Stimulated activated CD8-positive, alpha-beta memory T cell treated with anti-CD3 and anti-CD28 coated beads, Interleukin-7, amount 100 ng/mL, for 1 hour (primary cell): ENCODE measurements at places on chromosomes 3 and 15.

DNA sequence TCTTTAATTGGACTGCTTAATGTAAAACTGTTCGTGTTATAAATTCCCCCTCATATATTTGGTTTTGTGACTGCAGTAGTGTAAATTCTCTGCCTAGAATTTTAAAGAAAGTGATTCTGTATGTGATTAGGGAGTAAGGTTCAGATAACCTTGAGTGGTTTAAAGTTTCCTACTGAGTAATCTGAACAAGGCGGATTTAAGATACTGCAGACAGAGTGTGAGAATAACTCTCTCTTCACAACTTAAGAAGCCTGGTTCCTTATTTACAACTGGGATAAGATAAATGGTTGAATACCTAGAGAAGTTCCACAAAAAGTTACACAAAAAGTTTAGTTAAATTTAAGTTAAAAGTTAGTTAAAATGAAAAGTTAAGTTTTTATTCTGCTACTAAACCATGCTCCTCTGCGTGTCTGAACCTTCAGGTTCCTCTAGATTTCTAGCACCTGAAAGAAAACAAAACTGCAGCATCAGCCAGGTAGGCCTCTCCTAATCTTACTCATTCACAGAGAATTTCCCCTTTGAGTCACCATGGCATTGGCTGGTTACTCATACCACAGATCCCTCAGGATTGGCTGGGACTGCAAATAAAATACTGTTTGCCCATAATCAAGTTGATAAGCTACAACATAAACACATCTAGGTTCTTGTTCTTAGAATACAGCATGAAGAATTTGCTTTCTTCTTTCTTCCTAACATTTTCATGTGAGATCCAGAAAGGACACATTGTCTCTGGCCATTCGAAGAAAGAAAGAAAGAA lies at the start of gene ARL14:
TSS of gene ARL14 (plus strand) at position 614 of the 757 bp plus-strand sequence. CDS start 187 bp downstream, outside the sequence.
- no peak for DNase-seq

DNA sequence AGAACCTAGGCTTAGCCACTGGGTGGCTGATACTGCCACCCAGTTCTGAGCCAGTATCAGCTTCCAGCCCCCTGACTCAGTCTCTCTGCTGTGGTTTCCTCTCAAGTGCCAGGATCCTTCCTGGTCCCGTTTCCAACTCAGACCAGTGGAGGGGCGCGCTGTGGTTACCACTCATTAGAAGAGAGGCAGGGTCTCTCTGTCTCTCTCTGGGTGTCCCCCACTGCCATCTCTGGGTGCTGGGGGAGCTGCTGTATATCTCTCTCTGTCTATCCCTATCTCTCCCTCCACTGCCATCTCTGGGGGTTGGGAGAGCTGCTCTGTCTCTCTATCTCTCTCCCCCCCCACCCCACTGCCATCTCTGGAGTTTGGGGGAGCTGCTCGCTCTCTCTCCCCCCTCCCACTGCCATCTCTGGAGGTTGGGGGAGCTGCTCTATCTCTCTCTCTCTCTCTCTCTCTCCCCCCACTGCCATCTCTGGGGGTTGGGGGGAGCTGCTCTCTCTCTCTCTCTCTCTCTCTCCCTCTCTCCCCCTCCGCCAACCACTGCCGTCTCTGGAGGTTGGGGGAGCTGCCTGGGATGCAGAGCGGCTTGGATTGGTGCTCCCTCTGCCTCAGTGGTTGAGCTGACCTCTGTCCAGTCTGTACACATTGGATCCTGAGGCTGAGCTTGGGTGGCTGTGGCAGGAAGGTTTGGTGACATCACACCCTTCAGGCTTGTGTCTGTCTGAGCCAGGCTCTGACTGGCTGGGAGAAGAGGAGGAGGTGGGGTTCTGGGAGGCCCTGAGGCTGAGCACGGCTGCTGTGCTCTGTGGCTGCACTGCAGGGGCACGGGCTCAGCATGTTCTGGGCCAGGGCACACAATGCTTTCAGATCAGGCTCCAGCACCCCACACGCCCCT lies 98.9 kb downstream of the APBA2 start:
- no peak for DNase-seq

DNA sequence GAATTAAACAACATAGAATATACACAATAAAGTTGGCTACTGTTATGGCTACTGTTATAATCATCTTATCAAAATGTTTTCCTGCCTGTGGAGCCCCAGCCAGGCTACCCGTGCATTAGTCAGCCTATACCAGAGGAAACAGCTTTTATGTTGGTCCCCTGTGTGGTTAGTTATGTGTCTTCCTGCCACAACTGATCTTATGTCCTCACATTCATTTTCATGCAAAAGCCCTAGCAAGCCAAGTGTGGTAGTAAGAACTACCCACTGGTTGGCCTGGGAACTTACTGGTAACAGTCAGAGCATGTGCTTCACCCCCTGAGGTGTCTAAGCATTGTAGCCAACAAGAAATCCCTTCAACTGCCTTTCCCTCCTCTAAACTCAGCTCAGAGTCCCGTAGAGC lies 21.8 kb downstream of the MGLL start:
- no peak for DNase-seq

GRCh38 chr3:196218155-196218712 lies 1.9 kb downstream of the SLC51A start:
- DNase-seq, result no peak

DNA sequence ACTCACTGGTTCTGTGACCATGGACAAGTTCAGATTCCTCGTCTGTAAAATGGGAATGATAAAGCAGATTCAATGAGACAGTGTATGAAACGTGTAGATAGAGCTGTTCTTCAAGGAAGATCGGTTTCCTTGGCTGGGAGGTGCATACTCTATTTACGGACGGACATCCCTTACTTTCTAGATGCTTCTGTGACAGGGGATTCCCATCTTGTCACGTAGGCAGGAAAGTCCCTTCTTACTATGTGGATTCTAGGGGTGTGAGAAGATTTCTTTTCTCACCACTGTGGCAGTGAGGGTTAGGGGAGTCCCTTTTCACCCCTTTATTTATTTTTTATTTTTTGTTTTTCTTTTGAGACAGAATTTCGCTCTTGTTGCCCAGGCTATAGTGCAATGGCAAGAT lies 180.9 kb upstream of the TBL1XR1 start:
- DNase-seq, result no peak

- DNase-seq, result no peak
Measured at GRCh38 chr3:55725681-55726500, 238.8 kb upstream of the WNT5A start.

DNA sequence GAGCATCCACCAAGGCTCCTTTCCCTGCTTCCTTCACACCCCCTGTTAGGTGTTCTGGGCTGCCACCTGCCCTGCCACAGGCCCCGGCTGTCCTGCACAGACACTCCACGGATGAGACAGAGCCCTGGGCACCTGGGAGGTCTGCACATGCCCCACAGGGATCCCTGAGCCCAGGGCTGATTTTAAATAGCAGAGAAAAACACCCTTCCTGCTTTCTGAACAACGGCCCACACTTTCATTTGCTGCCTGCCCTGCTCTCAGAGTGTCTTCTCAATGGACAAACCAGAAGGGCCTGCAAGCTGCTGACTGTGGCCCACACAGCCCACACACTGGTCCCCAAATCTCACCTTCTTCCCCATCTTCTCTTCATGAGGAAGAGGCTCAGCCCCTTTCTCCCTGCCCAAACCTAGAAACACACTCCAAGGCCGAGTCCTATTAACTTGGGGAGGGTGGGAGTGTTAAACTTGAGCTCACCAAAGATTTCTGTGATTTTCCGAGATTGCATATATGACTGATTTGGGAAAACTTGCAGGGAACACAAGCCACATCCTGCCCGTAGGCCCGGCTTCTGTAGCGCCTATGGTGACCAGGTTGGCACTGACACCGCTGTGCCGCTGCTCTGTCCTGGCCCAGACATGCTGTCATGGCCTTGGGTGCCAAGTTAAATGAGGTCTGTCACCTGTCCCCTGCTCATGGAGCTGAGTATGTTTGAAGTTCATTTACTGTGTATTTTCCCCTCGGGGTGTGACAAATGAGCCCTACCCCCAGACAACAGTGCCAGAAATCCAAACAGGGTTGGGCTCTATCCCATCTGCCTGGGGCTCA lies 47.2 kb upstream of the KLF13 start:
- no peak for DNase-seq

DNA sequence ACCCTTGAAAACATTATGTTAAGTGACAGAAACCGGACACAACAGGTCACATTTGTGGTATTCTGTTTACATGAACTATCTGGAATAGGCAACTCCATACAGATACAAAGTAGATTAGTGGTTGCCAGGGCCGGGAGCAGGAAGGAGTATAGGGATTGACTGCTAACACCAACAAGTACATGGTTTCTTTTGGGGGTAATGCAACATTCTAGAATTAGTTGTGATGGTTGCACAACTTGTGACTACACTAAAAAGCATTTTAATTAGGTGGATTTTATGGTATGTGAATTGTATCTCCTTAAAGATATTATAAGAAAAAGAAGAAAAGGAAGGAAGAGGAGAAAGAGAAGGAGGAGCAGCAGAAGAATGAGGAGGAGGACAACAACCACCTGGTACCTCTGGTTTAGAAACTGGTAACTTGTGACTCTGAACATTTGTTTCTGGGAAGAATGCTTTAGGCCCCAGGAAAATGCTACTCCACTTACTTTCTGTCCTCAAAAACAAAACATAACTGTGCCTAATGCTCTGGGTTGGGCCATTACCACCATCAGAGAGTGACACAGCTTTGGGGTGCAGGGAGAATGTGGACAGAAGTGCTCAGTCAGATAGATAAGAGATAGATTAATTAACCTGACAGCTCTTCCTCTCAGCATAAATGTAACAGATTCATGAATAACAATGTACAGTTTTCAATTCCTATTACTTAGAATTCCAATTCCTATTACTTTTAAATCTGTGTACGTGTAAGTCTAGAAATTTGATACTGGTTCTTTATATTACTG lies 20.3 kb downstream of the SETMAR start:
- no peak for DNase-seq

- no peak for DNase-seq
Measured at GRCh38 chr15:83565553-83566159, 88.3 kb upstream of the ADAMTSL3 start.

GRCh38 chr15:61715082-61715481 lies 345.2 kb downstream of the VPS13C start:
- DNase-seq, result no peak

GRCh38 chr3:133831966-133832801 lies 26.6 kb downstream of the SRPRB start:
- no peak for DNase-seq

DNA sequence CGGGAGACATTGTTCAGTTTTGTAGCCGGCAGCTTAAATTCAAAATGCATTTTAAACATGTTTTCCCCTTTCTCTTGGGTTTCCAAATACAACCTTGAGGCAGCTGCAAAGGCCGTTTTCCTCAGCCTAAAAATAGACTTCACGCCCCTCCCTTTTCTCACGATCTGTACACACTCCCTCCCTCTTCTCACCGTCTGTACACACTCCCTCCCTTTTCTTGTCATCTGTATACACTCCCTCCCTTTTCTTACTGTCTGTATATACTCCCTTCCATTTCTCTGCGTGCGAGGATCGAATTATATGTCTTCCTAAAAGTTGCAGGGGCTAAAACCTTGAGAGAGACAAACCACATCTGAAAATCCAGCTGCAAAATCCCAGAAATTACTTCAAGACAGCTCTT lies 8.9 kb downstream of the MUC4 start:
- no peak for DNase-seq

DNA sequence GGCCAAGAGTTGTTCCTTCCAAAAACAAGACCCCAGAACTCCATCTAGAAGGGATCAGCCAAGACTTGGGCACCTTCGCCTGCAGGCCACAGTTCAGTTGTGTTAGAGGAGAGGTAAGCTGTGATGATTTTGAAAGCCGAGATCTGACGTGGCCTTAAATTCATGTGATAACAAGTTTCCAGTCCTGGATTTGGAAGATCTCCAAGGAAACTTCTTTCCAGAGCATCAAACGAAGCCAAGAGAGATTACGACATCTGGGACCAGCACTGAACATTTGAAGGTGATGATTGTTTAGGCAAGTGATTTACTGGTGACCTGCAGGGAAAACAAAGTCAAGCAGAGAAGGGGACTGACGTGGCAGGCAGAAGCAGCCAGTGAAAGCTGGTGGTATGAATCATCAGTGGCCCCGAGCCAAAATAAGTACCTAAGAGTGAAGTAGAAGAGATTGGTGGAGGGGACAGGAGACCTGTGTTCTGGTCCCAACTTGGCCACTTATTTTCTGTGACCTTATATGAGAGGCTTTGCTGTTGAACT lies 339.0 kb upstream of the PROK2 start:
- DNase-seq, result no peak

DNA sequence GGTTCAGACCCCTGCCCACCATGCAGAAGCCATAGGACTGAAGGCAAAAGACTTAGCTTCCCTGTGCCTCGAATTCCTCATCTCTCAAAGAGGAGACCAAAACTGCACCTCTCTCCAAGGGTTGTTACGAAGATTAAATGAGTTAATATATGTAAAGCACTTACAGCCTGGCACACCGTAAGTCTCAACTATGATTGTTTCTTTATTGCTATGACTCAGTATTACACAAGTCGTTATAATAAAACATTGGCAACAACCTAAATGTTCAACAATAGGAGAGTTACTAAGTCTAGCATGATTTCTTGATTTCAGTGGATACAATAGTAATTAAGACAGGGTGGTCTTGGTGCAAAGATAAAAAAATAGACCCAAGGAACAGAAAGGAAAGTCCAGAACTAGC lies 19.6 kb upstream of the FGD5 start:
- no peak for DNase-seq

DNA sequence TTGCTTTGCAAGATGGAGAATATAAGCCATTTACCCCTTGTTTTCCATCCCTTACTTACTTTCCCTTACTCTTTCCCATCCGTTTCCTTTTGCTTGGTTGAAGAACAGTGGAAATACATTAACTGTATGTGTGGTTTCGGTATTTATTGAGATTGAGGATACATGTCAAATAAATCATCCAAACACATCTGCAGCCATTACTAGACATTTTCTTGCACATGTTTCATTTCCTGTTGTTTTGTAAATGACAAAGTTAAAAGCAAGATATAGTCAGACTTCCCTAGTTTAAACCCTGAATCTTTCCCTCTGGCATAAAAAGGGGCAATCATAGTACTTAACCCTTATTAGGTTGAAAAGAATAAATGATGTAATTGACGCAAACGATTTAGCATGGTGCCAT lies 82.1 kb upstream of the BCHE start:
- DNase-seq, result no peak

- DNase-seq, result no peak
Measured at GRCh38 chr15:71565006-71565405, 245.3 kb upstream of the NR2E3 start.

DNA sequence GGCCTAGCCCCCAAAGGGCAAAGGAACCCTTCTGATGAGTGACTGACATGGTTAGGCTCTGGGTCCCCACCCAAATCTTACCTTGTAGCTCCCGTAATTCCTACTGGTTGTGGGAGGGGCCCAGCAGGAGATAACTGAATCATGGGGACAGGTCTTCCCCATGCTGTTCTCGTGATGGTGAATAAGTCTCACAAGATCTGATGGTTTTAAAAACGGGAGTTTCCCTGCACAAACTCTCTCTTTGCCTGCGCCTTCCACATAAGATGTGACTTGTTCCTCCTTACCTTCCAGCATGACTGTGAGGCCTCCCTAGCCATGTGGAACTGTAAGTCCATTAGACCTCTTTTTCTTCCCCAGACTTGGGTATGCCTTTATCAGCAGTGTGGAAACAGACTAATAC lies 16.9 kb downstream of the TKT start:
- no peak for DNase-seq
